ENCODE measurements at places on chromosomes 5 and 9.

DNA sequence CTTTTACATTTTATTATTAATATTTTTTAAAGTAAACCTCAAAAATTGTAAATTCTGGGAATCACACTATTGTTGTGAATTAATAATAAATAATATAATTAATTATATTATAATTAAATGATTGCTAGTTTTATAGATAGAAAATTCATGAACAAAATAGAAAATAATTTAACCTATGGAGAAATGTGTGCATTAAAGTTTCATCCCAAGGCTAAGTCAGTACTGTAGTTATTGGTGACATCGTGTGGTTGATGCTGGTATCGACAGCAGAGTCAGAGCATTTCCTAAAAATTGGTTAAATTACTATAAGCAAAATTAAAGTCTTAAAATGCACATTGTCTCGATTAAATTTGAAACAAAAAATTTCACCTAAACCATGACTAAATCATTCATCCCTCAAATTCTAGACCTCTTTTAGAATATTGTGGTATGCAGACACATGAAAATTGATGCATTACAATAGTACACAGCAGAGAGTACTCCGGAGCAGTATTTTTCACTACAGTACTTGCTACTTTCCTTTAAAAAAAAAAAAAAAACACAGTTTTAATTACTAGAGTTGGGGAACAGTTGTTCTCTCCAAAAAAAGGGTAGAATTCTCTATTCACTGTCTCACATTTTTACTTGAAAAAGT is 73.9 kb downstream of the RORB start:
- DNase-seq = no peak

- DNase-seq = no peak
These were observed 40.0 kb upstream of the CDH6 start for GRCh38 chr5:31153521-31153920.

GRCh38 chr9:90061187-90061586 is 456.4 kb downstream of the GADD45G start:
- DNase-seq = no peak

GRCh38 chr5:592158-592557 is 20.0 kb upstream of the CEP72 start:
- no peak for DNase-seq

DNA sequence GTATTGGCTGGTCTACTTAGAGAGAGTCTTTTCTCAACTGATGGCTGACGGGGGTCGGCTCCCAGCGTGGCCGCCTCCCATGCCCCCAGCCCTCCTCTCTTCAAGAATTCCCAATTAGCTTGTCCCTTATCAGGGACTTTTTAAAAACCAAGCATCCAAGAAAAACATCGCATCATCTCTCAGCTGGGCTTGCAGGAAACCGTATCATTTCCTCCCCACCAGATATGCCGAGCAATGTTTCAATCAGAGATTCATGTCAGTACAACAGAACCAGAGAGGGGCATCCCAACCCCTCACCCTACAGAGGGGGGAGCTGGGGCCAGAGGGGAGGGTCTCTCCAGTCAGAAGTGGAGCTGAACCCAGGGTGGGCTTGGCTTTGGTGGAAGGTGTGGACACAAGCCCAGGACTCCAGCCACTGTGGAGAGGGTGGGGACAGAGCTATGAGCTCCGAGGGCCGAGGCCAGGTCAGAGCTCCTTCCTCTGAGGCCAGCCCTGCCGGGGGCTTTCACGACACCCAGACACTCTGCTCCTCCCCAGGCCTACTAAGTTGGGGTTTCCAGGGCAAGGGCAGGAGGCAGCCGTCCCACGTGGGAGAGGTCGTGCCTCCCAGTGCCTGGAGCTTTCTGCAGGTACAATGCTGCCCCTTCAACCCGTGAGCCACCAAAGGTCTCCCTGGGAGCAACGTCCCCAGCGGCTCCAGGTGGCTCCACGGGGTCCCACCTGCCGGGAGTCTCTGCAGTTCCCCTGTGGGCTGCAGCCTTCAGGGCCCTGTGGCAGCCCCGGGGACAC is 39.0 kb upstream of the TMEM250 start:
- DNase-seq = no peak
